ENCODE measurements at places on chromosomes 16 and 17.

- DNase-seq = no peak
Observed at GRCh38 chr17:75335315-75335714, 46.1 kb upstream of the SLC25A19 start.

GRCh38 chr17:50926523-50926922, 60.4 kb upstream of the TOB1 start:
- no peak for DNase-seq

DNA sequence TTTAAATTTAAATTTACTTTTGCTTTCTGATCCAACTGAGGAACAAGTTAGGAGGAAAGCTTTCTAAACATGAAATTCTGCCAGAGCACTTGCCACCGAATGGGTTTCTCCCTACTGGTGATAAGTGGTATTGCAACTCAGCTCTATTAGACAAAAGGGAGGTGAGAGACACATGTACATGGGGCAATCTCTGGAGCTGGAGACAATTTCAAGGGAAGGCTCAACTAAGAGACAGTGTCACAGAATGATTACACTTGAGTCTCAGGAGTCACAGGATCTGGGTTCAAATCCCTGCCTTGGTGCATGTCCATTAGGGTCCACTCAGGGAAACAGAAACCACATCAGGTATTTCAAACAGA, 37.4 kb downstream of the SOCS1 start:
- DNase-seq = no peak

- peak; percentile 80 for DNase-seq
Observed at GRCh38 chr16:30355144-30355953, at the start of gene CD2BP2. Gene CD2BP2, minus strand, starts transcription at chr16:30355308. Its CDS starts 627 bp downstream, at chr16:30354681.

DNA sequence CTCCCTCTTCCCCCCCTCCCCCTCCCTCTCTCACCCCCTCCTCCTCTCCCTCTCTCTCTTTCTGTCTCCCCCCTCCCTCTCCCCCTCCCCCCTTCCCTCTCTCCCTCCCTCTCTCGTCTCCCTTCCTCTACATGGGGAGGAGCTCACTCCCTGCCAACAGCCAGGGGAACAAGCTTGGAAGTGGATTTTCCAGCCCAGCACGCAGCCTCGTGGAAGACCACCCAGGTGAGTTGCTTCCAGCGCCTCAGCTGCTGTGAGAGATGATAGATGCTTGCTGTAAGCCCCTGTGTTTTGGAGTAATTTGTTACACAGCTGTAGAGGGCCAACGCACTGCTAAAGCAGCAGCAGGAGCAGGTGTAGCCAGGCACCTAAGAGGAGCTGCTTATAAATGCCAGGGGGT, 20.8 kb downstream of the ACTG1 start:
- DNase-seq = no peak

DNA sequence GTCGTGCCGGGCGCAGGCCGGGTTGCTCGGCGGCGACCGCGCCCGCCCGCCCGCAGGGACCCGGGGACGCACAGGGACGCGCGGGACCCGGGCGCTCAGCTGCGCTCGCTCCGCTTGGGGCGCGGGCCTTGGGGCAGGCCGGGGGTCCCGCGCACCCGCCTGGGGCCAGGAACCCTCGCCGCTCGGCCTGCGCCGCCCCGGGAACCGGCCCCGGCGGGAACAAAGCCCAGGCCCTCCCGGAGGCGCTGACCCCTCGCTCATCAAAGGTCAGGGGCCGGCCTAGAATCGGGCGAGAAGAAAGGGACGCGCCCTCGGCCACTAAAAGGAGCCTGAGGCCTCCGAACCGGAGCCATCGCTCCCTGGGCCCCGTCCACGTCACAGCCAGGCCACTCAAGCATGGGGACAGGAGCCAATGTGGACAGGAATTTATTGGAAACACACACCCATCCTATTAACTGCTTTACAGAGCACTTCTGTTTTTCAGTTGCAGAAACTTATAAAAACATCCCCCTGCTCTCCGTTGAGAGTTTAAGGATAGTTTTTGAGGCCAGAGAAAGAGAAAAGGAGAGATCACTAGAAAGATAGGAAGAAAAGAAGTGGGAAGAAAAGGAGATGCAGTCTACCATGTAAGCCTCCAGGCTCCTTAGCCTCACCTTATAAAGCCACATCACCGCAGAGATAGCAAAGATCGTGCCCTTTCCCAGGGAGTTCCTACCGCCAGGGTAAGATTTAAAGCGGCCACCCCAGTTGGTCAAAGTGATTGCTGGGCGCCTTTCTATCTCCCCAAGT, 558 bp upstream of the ZFHX3 start:
- DNase-seq = no peak

DNA sequence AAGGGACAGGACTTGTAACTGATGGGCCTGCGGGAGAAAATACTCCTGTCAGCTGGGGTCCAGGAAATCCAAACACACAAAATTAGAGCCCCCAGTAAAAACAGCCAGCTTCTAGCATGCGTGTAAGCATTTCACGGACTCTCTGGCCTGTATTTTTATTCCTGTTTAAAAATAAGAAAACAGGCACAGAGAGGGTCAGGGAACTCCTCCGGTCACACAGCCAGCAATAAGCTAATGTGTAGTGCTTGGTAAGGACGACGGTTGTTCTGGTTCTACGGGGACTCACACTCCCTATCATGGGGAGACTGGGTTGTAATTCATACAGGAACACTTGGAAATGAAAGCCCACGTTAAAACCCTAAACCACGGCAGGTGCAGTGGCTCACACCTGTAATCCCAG, 1.5 kb upstream of the TCF25 start:
- DNase-seq = no peak

DNA sequence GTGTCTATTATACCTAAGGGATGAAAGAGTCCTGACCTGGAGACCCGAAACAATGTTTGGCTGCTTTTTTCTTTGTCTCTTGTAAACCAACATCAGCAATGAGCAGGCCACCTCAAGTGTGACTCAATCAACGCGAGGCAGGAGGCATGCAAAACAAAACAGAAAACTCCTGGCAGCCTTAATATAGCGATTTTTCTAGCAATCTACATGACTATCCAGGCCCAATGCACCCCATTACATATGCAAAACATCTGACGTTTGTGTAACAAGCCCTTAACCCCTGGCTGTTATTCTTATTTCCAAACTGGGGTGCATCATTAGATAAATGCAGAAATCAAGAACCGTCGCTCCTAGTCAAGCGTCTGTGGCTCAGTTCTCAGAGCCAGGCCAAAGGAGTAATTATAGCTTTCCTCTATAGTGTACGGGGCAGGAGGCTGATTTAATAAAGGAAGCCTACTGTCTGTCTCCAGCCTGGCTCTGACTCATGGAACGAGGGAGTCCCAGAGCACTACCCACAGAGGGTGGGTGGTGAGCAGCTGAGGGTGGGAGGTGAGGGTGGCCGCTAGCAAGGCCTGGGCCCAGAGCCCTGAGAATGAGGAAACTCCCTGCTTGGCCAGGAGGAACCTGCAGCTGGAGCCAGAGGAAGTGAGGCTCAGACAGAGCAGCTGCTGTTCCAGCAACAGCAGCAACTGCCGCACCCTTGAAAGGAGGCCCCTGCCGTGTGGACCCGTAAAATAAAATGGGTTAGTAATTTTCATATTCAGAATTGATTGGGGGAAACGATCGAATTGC, 43.9 kb downstream of the CHD9 start:
- DNase-seq = no peak

- DNase-seq = no peak
Observed at GRCh38 chr16:77273815-77274214, 74.6 kb downstream of the SYCE1L start.

DNA sequence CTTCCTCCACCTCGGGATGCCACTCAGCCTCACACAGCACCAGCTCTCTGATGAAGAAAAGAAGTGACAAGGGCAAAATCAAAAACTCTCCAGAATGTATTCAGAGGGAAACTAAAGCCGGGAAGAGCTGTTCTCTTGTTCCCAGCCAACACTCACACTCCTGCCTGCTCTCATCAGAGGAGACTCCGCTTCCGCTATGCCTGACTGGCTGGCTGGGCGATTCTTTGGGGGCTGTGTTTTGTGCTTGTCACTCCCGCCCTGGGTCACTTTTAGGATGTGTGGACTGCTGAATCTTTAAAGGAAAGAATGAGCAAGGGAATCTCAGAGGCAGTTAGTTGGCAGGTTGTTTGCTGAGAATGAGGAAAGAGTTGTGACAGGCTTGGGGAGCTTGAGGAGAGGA, 54.6 kb upstream of the TBX2 start:
- no peak for DNase-seq

- no peak for DNase-seq
Observed at GRCh38 chr16:70255574-70255973, 3.8 kb upstream of the EXOSC6 start.

GRCh38 chr17:33120103-33120502, 128.5 kb downstream of the SPACA3 start:
- DNase-seq = no peak

DNA sequence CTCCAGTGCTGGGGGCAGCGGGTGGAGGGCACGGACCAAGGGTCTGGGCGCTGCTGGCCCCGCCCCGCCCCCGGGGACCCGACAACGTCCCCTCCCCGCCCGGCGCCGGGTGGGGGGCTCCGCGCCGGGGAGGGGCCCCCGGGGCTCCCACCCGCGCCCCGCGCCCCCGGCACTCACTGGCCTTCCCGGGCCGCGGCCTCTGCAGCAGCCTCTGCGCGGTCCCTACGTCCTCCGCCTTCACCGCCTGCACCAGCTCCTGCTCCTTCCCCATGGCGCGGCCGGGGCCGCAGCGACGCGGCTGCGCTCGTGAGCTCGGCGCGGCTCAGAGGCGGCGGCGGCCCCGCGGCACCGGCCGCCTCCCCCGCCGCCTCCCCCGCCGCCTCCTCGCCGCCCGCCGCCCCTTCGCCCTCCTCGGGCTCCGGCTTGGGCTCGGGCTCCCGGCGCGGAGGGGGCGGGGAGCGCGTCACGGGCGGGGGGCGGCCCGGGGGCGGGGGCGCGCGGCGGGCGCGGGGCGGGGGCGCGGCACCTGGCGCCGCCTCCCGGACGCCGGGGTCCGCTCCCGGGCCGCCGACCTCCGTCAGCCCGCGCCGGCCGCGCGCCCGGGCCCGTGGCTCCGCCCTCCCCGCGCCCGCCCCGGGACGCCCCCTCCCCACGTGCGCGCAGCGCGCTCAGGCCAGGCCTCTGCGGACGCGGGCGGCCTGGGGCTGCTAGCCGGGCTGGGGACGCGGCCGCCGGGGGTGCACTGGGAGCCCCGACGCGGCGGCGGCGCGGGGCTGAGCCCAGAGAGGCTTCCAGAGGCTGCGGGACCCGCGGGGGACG, at the start of gene CASKIN1:
Gene CASKIN1 (minus strand): TSS at position 444 of the 819 bp plus-strand sequence. CDS start 173 bp downstream, at position 271.
- DNase-seq = no peak

DNA sequence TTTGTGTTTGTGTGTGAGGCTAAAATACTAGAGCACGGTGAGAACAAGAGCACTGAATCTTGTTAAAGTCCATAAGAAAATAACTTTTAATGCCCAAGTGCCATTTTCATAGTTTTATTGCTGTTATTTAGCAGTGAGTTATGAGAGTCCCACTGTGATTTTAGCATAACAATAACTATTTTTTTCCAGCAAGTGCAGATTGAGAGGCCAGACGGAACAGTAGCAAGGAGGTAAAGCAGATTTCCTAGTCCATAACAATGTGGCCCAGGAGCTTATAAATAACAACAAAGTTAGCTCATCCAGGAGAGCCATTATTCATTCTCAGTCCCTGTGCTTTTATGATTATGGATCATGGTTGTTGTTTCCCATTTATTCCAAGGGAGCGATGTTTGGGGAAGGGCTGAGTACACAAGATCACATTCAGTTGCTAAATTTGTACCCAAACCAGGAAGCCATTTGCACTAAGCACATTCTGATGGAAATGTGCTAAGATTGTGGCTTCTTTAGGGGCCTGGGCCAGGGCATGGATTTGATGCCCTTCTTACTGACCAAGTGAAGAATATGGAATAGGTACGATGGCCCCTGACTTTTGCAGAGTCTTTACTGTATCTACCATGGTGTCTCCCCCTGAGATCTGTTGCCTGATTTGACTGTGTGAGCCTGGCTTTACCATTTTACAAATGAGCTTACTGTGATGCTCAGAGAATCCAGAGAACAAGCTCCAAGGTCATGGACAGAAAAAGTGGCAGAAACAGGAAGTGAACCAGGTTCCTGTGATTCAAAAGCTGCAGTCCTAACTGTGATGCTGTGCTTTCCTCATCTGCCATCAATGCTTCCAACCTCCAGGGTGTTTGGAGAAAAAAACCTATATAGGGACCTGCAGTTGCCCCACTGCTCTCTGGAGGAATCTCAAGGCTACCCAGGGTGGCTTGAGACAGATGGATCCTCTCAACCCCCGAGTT, 204.7 kb upstream of the HSBP1 start:
- DNase-seq = no peak

DNA sequence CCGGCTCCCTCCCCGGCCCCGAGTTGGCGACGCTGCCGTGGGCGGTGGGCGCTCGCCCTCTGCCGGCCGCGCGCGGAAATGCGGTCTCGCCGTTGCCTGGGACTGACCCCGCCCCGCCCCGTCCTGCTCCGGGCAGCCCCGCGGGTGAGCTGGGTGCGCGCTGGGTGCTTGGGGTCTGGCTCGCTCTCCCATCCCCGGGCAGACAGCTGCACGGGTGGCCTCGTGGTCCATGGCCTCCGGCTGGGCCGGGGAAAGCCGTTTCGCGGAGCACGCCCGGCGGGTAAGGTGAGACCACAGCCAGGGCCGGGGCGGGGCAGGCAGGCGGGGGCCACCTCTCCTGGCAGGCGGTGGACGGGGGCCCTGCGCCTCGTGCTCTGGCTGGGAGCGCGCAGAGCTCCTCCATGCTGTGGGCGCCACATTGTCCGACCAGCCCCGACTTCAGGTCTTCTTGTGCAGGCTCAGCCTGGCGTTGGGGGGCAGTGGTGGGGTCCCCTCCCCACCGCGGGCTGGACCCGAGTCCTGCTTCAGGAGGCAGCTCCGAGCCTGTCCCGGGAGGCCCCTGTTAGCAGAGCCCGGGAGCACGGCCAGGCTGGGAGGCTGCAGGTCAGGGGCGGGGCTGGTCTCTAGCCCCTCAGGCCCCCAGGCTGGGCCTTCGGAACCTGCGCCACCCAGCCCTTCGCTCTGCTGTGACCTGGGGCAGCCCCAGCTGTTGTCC, 7.0 kb upstream of the C1QTNF8 start:
- no peak for DNase-seq

DNA sequence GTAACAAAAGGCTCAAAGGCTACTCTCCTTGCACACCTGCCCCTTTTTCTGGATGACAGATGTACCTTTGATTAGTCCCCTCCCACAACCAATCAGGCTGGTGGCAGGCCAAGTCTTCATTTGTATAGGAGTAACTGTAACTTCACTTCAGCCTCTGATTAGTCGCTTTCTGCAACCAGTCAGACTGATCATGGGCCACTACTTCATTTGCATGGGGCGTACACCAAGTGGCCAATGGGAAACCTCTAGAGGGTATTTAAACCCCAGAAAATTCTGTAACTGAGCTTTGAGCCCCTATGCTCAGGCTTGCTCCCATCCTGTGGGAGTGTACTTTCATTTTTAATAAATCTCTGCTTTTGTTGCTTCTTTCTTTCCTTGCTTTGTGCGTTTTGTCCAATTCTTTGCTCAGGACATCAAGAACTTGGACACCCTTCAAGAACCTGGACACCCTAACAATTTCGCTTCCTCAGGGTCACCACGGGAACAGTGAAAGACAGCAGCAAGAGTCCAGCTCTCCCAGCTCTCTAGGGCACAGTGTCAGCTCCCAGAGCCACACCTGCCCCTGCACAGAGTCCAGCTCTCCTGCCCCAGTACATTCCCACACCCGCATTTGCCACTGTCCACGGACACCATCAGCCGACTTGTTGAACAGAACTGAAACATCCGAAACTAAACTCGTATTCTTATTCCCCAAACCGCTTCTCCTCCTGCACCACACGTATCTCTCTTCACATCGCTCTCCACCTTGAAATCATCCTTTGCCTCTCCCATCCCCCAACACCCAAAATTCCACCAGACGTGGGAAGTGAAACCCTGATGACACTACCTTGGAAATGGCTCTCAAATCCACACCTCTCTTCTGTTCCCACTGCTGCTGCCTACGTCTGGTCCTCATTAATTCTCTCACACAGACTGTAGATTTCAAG, 53.4 kb downstream of the ABCC12 start:
- DNase-seq = no peak

- DNase-seq = no peak
Observed at GRCh38 chr17:7063518-7064094, 16.4 kb downstream of the CLEC10A start.

All from SK-N-MC (cell line).